ENCODE measurements at places on chromosomes 6 and 20.

DNA sequence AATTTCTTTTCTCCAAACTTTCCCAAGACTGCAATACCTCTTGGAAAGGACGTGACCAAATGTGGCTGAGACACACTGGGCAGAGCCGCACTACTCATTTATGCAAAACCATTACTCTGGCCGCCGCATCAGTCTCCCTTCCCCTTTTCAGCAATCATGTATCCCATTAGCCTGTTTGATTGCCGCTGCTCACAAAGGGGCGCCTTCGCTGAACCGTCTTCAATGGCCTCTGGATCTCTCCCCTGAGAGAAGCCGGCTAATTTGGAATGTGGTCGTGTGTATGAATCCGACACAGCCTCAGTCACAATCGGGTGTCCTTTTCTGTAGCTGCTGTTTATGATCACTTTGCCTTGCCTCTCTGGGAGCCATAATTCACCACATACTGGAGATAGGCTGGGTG lies 361.1 kb downstream of the ZFAND3 start:
- DNase-seq: no peak

GRCh38 chr6:119542037-119542436 lies 192.5 kb upstream of the MAN1A1 start:
- DNase-seq: no peak

GRCh38 chr20:53918949-53919361 lies 151.4 kb downstream of the BCAS1 start:
- no peak for DNase-seq

- no peak for DNase-seq
Observed at GRCh38 chr20:1381753-1382591, 10.9 kb downstream of the FKBP1A start.

- DNase-seq: no peak
Observed at GRCh38 chr20:40769677-40770285, 80.7 kb upstream of the MAFB start.

DNA sequence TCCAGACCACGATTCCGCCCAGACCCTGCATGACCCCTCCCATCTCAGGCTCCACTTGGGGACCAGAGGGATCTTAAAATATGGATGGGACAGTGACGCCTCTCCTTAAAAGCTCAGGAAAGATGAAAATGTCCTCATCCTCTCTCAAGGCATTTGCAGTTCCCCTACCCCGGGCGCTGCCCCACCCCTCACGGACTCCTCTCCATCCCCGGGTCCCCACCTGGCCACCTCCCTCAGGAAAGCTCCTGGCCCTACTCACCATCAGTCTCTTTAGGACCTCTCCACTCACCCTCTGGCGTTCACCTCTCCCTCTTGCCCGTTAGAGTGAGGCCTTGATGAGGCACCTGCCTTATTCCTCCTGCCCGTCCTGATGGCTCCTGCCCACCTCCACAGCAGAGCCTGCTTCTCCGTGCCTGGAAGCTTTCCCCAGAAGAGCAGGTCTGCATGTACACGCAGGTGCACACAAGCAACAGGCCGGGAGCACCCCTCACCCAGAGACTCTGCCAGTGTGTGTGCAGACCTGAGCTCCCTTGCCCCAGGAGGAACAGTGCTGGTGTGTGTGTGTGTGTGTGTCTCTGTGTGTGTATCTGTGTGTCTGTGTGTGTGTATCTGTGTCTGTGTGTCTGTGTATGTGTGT lies 105.6 kb upstream of the NXT1 start:
- no peak for DNase-seq

- no peak for DNase-seq
Observed at GRCh38 chr6:134826889-134827737, 122.8 kb downstream of the ALDH8A1 start.

DNA sequence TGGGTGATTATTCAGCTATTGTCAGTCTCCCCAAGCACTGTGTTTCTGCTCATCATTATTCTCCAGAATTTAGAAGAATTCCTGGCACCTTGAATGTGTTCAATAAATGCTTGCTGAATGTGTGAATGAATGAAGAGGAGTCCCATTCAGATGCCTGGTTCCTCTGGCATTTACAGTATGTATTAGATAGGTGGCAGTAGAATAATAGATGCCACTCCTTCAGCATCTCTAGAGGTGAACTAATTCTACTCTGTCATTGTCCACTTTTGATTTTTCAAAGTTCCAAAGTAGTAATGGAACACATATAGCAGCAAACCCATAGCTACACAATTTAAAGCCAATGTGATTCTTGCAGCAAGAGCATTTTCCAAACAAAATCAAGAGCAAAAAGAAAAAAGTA lies 118.9 kb upstream of the CEP162 start:
- no peak for DNase-seq

DNA sequence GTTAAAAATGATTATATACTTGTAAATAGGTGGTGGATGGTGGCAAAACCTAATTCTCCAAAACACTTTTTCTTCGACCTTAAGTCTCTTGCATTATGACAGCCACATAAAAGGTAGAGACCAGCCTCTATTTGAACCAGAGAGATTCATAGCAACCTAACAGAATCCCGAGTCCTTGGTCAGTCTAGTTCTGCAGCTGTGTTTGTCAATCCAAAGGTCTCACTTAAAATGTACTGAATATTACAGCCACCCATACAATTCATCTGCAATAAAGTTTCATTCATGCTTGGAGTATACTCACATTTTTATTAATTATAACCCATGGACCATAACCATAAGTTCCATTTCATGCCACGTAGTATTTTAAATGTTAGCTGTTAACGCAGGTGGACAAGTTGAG lies 87.2 kb downstream of the EPM2A start:
- no peak for DNase-seq

- no peak for DNase-seq
Observed at GRCh38 chr6:42403831-42404230, 47.9 kb downstream of the TRERF1 start.

DNA sequence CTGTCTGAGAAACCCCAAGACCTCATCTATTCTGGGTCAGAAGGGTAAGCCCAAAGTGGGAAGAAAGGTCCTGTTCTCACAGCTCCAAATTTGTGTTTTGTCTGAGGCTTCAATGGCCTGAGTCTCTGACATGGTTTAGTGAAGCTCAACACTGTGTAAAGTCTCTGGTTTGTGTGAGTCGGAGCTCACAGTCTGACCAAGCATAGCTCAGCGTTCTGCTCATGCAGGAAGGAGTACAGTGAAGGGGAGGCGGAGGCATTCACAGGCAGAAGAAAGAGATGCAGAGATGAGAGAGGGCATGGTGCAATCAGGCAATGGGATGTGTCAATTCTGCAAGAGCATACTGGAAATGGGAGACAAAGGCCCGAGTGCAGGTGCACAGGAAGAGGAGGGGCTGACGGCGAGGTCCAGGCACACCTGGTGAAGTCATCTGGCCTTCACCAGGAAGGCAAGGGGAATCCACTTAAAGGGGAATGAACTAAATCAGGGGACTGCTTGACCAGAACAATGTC lies 463.0 kb upstream of the AGPAT4 start:
- no peak for DNase-seq

DNA sequence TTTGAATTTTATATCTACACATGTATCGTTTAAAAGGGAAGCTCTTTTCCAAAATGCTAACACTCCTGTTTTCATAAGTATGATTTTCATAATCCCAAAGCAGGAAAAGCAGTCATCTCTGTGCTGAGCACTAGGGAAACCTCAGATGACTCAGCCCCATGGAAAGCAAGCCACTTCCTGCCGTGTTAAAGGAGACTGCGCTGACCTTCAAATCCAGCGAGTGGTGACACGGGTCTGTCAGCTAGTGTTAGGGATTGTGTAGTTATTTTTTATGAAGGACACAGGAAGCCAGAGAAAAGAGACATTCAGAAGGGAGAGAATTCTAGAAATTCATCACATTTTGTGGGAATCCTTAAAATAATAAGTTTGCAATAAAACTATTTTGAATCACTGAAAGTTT lies 57.0 kb upstream of the CD93 start:
- DNase-seq: no peak

DNA sequence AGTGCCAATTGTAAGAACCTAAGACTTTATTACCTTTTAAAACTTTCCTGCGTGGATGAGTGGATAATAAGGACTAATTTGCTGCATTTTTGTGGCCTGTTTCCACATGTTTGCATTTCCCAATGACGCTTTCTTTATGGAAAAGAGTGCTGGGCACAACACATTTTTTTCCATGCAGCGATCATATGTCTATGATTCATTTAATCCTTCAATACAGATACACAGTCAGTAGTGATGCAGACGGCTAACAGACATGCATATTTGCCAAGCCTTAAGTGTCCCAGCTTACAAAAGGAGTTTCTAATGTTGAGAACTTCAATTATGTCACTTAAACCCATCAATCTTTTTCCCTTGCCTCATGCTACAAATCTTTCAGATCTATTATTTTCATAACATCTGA lies 239.8 kb upstream of the PREP start:
- DNase-seq: no peak

DNA sequence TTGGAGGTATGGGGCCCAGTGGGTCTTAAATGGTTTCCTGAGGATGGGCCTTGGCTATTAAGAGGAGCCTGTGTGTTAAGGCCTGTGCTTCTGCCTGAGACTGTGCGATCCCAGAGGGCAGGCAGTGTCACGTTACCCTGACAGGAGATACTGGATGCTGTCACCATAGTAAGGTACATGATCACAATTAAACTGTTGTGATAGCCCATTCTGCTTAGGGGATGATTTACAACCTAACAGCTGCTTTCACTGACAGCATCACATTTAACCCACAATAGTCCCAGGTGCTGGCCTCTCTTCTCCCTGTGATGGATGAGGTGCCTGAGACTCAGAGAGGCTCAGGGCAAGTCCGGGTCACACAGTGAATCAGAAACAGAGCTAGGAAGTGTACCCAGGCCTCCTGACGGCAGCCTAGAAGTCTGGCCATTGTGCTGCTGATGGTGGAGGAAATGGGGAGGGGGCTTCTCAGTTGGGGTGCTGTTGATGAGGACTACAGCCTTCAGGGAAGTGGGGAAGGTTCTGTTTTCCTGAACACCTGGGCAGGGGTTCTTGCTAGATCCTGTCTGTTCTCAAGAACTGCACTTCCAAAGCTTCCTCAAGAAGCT lies 97.3 kb downstream of the MDGA1 start:
- DNase-seq: no peak

- no peak for DNase-seq
Observed at GRCh38 chr6:164967102-164967501, 342.3 kb downstream of the C6orf118 start.

DNA sequence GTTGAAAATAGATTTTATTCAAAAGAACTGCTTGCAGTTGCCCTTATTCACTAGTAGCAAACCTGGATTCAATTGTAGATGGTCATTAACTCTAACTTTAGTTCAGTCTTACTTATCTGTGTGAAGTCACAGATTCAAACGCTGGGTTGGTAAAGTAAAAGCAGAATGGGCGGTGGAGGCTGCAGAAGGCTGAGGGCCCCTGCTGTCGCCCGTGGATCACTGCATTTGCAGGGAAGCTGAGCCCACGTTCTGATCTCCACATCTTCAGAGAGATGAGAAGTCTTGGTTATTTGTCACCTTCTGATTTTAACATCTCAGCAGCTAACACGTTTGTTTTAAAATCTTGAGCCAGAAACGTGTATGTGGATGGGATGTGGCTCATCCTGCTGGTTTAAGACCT lies 75.1 kb downstream of the SNX9 start:
- no peak for DNase-seq

- DNase-seq: no peak
Observed at GRCh38 chr6:13794184-13794583, 20.2 kb downstream of the MCUR1 start.

- DNase-seq: no peak
Observed at GRCh38 chr6:160173806-160174527, 52.4 kb downstream of the SLC22A1 start.

DNA sequence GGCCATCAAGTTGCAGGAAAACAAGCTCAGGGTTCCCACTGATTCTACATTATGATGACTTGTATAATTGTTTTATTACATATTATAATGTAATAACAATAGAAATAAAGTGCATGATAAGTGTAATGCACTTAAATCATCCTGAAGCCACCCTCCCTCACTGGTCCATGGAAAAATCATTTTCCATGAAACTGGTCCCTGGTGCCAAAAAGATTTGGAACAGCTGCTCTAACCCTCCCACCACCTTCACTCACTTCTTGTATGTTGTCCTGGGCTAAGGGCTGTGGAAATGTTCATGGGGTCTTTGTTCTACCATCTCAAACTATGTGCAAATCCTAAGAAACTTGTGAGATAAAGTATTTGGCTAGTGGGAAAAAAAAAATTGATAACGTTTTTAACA lies 133.8 kb downstream of the LRRC1 start:
- DNase-seq: no peak

DNA sequence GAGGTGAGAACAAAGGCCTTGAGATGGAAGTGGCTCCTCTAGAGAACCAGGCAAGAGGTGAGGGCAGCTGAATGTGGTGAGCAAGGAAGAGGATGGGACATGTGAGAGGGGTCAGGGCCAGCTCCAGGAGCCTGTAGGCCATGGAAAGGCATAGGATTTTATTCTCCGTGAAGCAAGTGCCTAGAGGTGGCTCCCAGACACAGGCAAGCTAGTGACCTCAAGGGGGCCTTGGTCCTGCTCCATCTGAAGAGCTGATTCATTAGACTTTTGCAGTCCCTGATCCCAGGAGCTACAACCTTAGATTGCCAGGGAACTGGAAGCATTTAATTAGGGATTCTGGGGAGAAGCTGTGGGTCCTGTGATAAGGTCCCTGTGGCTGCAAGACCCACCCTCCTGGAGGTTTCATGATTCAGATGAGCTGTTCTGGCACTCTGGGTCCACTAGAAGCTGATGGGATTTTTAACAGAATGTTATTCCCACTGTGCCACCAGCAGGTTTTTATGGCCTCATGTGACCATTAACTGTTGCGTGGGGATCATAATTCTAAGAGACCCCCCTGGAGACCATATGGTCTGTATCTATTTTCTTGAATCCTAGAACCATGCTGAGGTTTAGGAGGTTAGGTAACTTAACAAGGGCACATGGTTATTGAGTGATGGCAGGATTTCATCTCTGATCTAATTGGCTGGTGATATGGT lies 90.5 kb downstream of the ELOVL5 start:
- DNase-seq: no peak

DNA sequence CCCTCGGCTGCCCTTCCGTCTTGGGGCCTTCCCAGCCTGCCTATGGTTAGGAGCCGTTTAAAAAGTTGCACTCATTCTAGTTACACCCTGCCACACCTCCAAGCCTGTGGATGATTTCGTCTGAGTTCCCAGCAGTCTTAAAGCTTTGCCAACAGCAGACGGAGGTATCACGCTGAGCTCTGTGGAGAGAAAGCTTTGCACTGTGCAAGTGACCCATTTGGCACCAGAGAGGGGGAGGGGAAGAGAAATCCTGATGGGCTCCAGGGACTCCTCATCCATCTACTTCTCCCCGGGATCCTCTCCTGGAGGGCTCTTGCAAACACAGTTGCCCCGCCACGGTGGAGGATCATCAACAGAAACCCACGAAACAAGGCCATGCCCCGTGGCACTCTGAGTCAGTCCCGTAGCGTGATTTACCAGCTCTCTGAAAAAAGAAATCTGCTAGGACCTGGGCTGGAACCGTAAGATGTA lies 98.8 kb upstream of the CITED2 start:
- DNase-seq: no peak

DNA sequence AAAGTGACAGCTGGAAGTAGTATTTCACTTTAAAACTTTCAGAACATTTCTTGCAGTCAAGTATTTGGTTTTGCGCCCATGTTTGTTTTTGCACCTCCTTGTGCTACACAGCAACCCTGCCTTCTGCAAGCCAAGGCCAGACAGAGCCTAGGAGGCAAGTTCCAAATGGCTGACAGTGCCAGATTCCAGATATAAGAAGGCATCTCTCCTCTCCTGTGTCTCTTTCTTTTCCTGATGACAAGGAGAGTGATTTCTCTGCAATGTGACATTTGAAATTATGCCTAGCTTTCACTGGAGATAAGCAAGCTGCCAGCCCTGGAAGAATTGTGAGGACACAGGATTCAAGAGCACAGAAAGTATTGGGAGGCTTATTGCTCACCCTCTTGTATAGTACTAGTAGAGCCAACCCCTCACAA lies 149.1 kb upstream of the TENT5A start:
- DNase-seq: no peak

GRCh38 chr6:127391094-127391953 lies 47.9 kb upstream of the ECHDC1 start:
- no peak for DNase-seq

Data from T follicular helper cell (primary cell).